ENCODE measurements at places on chromosomes 4 and X.

DNA sequence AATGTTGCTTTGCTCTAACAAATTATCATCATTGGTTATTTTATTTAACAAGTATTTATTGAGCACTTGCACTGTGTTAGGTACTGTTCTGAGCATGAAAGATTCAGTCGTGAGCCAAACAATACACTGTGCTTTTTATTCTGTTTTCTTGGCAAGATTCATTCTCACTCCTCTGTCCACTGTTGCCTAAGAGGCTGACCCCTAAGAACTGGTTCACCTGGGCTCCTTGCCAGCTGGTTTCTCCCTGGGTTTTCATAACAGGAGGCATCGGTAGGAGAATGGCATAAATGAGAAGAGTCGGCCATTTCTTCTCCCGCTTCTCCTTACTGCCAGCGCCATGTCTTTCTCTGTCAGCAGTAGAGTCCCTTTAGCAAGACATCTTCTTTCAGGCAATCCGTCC, 243.7 kb upstream of the DIAPH2 start:
- no peak for DNase-seq

DNA sequence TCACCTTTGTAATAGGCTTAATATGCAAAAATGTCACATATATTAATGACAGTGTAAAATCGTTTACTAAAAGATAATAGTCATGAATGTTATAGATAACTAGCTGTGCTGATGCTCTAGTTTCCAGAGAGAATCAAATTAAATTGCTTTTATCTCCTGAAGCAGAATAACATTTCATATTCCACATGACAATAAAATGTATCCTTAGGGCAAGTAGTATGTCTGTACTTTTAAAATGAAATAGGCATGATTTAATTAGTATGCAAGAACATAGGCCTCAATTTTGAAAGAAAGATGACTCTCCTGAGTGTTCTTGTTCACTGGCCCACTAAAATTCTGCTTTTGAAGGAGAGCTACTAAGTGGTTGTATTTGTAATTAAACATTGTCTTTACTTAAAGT, 1027.0 kb downstream of the ARAP2 start:
- DNase-seq = no peak

- no peak for DNase-seq
Observed at GRCh38 chr4:128463006-128463405, 175.4 kb upstream of the PGRMC2 start.

DNA sequence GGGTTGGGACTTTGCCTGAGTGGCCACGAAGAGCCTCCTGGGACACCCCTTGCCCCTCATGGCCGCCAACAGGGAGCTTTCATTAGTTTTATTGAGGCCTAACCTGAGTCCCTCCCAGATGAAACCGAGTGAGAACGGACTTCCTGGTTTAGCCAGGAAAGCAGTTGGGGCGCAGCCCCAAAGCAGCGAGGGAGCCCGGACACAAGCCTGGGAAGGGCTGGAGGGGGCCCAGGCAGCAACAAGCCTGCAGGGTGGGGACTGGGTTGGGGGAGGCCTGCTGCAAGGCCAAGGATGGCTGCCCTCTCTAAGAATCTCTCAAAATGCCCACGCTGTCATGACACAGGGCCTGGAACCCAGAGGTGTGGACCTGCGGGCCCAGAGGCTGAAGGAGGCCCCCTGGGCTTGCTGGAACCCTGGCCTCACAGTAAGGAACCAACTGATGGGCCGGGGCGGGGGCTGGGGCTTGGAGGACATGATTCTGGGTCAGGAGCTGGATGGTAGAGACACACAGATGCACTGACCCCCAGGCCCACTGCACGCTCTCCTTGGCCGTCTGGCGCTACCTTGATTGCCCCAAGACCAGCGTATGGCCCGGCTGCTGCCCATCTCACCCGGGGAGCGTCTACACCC, 5.8 kb downstream of the HMX1 start:
- DNase-seq = peak; percentile 79

DNA sequence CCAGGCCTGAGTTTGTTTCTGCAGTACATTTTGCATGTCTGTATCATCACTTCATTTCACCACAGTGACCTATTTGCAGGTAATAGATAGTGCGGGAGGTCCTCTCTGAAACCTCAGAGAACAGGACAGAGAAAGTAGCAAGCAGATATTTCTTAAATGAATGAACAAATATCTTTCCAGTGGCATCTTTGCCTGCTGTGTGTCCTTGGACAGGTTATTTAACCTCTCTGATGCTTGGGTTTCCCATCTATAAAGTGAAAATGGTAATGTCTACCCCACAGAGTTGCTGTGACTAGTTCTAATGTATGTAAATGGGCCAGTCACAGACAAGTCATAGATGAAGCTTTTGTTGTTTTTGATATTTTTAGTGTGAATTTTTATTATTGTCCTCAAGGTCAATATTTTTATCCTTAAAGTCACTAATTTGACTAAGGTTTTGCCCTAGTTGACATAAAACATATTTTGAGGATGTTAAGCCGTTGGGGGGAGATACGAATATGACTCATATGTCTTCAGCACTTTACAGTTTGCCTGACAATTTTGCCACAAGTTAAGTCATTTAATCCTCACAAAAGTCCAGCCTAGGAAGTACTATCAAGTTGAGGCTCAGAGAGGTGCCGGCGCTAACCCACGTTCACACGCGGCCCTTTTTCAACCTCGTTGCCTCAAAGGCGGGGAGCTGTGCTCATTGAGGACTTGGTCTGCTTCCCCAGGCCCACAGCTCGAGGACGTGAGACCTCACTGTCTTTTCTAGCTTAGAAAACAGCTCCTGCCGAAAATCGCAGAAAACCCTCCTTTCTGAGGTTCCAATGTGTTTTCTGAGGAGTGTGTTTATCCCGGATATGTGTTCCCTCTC, 126.7 kb upstream of the STX18 start:
- DNase-seq = no peak

DNA sequence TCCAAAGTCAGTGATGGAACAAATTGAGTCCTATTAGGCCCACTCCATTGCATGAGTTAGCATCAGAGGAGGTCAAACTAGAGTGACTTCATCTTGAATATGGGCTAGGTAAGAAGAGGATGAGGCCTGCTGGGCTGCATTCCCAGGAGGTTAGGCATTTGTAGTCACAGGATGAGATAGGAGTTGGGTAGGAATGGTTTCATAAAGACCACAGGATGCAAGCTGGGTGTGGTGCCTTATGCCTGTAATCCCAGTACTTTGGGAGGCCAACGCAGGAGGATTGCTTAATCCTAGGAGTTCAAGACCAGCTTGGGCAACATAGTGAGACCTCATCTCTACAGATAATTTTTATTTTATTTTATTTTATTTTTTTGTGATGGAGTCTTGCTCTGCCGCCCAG, 26.8 kb downstream of the PDGFRA start:
- DNase-seq = no peak

DNA sequence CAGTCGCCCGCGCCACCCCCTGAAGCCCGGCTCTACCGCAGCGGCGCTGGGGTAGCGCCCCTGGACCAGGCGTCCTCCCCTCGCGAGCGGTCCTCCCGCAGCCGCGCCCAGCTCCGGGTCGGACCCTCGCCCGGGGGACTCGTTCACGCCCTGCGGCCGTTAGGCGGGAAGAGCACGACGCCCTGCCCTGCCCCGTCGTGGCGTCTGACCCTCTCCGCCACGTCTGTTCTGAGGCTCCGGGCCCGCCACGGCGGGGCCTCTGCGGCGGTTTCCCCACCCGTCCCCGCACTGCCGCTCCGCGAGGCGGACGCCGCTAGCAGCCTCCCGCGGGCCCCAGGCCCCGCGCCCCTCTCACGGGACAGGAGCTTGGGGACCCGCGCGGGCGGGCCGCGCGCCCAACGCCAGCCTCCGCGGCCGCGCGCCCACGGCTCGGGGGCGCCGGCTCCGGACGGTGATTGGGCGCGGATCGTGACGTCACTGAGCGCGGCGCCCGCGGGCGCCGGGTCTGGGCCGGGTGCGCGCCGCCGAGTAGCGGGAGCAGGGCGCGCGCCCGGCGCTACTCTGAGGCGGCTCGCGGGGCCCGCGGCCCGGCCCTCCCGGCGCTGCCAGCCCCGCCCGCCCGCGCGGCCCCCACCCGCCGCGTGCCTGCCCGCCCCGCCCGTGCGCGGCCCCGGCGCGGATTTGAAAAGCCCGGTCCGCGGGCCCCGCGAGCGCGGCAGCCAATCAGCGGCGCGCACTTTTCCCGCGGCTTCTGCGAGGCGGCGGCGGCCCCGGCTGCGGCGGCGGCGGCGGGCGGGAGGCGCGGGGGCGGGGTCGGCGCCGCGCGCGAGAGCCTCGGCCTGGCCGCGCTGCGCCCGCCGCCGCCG, at the start of gene NSD2:
Gene NSD2 (plus strand): TSS at position 816 of the 866 bp plus-strand sequence. CDS start 29,262 bp downstream, outside the sequence.
- peak; percentile 83 for DNase-seq

DNA sequence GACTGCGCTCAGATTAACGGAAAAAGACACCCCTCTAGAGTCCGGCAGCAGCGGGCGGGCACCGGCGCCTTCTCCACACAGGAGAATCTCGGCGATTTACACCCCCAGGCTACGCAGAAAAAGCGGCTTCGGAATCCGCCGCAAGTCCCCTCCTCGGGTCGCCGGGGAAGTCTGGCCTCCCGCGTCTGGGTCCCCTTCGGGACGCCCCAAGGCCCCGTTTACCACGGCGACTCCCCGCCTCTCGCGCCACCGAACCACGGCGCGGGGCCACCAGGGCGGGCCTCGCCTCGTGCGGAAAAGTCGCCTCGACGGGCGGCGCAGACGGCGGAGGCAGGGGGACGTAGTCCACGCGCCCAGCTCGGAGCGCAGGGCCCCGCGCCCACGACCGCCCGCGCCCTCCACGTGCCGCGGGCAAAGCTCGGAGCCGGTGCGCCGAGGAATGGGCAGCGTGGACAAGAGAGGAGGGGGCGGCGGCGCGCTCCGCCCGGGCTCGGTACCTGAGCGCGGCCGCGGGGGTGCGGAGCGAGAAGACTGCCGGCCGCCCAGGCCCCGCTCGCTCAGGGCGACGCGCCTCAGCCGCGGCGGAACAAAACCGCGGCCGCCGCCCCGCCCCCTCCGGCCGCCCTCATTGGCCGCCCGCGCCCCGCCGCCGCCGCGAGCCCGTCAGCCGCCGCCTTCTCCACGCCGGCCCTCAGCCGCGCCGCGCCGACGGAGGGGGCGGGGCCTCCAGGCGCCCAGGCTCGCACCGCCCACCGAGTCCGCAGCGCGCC, at the start of gene FAM53A:
Gene FAM53A (minus strand): TSS at position 578 of the 770 bp plus-strand sequence. CDS start 15,572 bp downstream, outside the sequence.
- DNase-seq = peak; percentile 74

GRCh38 chrX:114973013-114973412, 44.4 kb downstream of the IL13RA2 start:
- no peak for DNase-seq

DNA sequence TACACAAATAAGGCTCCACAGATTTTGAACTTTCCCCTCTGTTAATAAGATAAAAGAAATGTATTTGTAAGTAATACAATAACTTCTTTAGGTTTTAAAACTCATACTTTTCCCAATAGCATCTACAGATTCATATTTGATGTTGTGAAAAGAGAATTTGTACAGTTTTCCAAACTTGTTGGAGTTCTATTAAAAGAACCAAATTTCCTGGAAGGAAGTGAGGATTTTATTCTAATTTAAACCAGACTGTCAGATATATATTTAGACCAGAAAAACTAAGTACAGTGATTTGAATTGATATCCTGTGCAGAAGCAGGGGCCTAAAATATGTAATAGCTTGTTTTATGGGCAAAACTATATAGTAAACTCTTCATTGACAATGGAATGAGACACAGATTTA, 53.7 kb downstream of the NAA11 start:
- no peak for DNase-seq

DNA sequence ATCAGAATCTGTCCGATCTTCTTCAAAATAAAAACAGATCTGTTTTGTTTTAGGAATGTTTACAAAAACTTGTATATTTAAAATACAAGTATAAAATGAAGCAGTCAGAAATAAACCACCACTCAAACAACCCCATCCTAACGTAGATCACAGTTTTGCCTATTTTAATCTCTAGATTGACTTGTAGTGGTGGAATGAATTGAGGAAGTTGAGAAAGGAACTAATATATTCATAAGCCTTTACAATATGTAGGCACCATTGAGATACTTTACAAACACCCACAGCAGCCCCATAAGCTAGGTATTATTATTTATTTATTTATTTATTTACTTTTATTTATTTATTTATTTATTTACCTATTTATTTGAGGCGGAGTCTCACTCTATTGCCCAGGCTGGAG, 52.3 kb upstream of the KLF3 start:
- no peak for DNase-seq

- DNase-seq = no peak
Observed at GRCh38 chr4:119982756-119983155, 83.9 kb downstream of the MAD2L1 start.

DNA sequence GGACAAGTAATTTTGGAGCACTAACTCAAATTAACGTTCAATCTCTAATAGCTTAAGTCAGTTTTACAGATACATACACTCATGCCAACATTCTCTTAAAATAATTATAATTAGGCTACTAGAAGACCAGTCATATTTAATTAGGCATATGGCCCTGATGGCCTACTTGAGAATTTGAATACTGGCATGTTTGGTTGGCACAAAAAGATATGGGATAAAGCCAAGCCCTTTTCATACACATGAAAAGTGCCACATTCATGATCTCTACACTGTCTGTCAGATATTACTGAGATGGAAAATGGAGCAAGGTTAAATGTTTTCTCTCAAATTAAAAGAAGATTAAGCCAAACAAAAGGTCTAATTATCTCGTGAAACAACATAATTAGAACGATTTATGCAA, 1091.0 kb downstream of the C4orf33 start:
- no peak for DNase-seq

DNA sequence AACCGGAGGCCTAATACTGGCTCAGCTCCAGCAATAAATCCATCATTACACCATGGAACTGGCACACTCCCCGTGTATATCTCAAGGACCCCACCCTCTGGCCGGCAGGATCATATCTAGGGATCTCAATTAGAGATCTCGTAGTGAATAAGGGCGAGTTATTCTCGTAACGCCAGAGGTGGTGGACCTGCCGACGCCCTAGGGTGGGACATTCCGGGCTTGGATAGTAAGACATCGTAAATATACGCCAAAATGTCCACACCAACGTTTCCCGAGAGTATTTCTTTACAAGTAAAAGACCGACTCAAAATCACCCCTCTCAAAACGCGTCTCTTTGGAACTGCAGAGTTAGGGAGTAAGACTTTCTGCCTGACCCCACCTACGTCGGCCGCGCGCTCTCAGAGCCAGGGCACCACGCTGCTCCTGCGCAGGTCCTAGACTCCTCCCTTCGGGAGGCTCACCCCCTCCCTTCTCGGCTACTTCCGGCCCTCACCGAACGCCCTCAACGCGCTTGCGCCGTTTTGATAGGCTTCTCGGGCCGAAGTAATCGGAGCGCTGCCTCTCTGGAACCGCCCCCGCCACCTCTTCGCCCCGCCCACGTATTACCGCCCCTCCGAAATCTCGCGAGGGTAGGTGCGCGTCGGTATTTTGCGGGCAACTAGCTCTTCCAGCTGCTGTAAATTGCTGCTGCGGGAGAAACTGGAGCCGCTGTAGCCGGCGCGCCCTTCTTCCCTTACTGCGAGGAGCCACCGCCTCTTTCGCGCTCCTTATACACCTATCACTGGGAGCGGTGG, at the start of gene WDR44:
Gene WDR44 (plus strand): TSS at position 643 of the 794 bp plus-strand sequence. CDS start 398 bp downstream, outside the sequence.
- peak; percentile 98 for DNase-seq

GRCh38 chrX:121755541-121755940, 708.1 kb downstream of the GLUD2 start:
- no peak for DNase-seq

GRCh38 chrX:22037911-22038537, 5.9 kb downstream of the PHEX start:
- DNase-seq = no peak
